ENCODE measurements at places on chromosomes 1 and 21.

DNA sequence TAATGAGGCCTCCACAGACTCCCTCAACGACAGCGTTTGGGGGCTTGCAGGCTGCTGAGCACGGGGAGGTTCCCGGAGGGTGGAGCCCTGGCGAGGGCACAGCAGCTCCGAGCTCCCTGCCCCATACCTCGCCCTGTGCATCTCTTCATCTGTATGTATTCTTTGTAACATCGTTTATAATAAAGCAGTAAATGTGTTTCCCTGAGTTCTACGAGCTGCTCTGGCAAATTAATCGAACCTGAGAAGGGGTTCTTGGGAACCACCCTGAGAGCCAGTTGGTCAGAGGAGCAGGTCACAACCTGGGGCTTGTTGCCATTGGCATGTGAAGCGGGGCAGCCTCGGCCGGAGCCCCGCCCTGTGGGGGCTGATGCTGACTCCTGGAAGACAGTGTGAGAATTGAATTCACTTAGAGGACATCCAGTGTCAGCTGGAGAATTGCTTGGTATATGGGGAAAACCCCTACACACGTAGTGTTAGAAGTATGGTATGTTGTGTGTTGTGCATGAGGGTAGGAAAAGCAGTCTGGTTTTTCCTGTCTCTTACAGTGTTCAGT, 11.5 kb downstream of the SLC37A1 start:
- DNase-seq: no peak

DNA sequence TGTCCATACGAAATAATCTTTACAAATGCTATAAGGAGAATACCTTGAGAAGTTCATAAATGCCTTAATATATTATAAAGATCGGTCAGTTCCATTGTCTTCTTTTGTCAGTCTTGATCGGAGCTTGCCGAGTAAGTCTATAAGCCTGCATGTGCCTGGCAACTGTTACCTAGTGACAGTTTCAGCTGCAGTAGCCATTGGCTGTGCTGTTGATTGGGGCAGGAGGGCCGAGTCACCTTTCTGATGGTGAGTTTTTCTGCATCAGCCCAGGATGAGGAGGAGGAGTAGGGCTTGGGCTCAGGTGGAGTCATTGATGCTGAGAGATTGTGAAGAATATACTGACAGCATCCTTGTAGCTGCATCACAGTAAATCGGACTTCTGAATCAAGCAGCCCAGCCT, 1.9 kb upstream of the GPR52 start:
- no peak for DNase-seq

DNA sequence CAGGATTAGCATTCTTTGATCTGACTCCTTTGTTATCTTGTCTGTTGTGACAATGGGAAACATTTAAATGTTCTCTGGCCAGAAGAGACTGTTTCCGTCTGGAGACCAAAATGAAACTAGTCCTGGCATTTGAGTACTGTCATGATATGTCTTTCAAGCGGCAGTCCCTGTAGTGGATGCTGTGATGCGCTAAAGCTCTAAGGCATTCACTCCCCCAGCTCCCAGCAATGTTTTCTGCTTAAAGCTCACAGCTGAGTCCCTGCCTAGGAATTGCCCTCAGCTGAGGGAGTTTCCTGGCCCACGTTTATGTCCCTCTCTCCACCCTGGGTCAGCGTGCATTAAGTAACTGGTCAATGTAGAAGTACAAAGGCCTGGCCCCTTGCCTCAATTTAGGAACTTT, 109.4 kb downstream of the UCHL5 start:
- no peak for DNase-seq

- no peak for DNase-seq
Measured at GRCh38 chr1:91013302-91013701, 8.5 kb downstream of the ZNF644 start.

DNA sequence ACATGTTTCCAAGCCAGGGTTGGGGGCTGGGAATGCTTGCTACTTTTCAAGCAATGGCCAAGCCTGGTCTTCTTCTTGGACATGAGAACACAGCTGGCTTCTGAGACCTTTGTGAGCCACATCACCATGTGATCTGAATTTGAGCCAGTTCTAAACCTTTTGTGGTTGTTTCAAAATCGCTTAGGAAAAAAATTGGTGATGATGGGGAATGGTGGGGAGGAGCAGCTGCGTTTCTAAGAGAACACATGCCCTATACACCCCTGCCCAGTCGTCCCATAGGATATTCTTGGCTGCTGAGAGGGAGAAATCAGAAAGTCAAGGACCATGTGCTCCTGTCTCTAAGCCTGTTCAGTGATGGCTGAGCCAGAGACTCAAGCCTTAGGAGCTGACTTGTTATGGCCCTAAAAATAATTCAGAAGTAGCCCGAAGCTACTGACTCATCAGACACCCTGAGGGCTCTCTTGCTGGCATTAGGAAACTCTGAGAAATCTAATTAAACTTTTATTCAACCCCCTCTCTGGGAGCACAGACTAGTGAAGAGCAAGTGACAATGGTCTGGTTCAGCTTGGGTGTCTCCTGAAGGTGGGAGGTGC, 30.5 kb downstream of the CCDC185 start:
- DNase-seq: no peak

- DNase-seq: no peak
Measured at GRCh38 chr1:232037774-232038388, 411.3 kb downstream of the DISC1 start.

GRCh38 chr1:206769304-206769731, 1.3 kb upstream of the IL19 start:
- DNase-seq: no peak

Data from esophagus squamous epithelium (tissue), 5 donors.